Right ventricle myocardium superior (tissue), 1 donor: ENCODE measurements at places on chromosomes 1 and 21.

DNA sequence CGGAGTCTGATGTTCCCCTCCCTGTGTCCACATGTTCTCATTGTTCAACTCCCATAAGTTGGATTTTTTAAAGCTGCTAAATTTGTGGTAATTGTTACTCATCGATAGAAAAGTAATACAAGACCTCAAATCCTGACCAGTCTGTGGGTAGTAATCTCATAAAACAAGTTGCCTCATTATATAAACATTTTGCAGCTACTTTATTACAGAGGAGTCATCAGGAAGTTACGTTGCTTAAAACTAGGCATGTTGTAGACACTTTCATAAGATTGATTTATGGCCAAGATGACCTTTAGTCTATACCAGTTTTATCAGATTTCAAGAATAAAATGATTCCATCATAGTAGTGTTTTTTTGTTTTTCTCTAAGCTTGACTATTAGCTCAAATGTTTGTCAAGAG lies 208.8 kb downstream of the GIPC2 start:
- no peak for DNase-seq

GRCh38 chr1:81509594-81509993 lies 291.1 kb upstream of the ADGRL2 start:
- no peak for DNase-seq

GRCh38 chr1:28370239-28371009 lies 884 bp downstream of the PHACTR4 start:
- DNase-seq, result no peak

- no peak for DNase-seq
Observed at GRCh38 chr1:8604041-8604945, 213.1 kb downstream of the RERE start.

DNA sequence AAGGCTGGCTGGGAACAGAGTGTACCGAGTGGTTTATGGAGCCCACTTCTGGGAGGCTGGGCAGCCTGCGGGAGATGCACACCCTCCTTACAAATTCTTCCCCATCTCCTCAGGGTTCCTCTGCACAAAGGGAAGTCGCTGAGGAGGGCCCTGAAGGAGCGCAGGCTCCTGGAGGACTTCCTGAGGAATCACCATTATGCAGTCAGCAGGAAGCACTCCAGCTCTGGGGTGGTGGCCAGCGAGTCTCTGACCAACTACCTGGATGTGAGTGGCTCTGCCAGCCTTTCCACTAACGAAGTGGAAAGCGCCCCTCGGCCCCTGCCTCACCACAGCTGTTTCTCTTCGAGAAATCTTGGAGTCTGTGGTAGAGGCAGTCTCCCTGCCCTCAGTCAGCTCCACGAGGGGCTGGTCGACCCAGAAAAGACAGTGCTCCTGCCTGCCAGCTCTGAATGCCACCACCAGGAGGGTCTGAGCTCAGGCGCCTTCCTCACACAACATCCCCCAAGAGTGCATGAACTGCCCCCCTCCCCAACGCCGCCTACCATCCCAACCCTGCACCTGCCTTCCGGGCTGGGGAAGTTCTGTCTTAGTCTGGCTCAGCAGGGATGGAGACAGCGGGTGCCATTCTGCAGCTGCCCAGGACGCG lies 31.8 kb downstream of the PROK1 start:
- no peak for DNase-seq

- no peak for DNase-seq
Observed at GRCh38 chr1:168405906-168406549, 125.4 kb downstream of the TBX19 start.

GRCh38 chr1:46983166-46983829 lies 40.2 kb upstream of the CYP4X1 start:
- no peak for DNase-seq

GRCh38 chr1:84698151-84699110 lies 8.2 kb upstream of the SSX2IP start:
- no peak for DNase-seq

DNA sequence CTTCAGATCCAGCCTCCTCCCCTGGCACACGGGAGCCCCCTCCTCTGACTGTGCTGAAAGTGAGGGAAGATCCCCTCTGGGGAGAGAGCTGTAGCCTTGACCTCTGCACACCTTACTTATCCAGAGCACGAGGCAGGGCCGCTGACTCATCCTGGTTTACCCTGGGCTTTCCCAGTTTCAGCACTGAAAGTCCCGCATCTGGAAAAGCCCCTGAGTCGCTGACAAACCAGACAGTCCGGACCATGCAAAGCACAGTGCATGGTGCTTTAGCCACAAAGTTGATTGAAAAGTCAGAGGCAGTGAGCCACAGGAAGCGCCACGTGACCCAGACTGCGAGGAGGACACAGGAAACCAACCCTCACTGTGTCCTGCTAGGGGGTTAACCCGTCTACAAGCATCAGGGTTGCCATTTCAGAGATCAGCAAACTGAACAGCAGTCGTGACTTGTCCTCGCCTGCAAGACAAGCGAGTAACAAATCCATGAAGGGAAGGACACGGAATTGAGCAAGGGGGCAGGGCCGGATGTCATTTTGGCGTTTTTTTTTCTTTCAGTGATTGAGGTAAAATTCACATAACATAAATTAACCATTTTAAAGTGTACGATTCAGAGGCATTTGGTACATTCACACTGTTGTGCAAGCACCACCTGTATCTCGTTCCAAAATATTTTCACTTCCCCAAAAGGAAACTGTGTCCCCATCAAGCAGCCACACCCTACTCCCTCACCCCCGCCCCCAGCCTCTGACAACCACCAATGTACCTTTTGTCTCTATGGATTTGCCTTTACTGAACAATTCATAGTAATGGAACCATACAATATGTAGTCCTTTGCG lies 19.9 kb upstream of the IFNGR2 start:
- DNase-seq, result peak; percentile 74

DNA sequence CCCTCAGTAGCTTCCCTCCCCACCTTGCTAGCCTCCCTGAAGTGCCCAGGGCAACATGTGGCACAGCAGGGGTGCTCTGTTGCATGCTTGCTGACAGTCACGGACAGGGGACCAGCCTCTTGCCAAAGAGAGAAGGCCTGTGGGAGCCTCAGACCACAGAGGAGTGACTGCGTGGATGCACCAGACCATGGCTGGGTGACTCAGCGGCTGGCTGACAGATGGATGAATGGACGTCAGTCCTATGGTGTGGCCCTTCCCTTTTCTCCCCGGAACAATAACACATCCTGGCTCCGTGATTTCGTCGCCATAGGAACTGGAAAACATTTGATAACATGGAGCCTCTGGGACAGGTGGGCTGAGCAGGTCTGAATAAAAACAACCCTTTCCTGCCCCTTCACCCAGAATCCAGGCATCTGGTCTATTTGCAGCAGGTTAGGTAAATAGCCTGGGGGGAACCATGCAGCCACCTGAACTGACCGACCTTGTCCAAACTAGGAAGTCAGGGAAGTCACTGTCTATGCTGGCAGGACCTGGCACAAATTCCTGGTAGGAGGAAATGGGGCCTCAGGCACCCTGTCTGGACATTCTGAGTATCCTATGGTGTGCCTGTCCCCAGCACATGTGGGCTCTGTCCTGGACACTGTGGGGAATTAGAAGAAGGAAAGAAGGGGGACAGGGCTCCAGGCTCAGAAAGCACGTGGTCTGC lies 53.3 kb downstream of the NENF start:
- peak; percentile 73 for DNase-seq

GRCh38 chr1:150173141-150173585 lies 23.4 kb downstream of the PLEKHO1 start:
- DNase-seq, result no peak

DNA sequence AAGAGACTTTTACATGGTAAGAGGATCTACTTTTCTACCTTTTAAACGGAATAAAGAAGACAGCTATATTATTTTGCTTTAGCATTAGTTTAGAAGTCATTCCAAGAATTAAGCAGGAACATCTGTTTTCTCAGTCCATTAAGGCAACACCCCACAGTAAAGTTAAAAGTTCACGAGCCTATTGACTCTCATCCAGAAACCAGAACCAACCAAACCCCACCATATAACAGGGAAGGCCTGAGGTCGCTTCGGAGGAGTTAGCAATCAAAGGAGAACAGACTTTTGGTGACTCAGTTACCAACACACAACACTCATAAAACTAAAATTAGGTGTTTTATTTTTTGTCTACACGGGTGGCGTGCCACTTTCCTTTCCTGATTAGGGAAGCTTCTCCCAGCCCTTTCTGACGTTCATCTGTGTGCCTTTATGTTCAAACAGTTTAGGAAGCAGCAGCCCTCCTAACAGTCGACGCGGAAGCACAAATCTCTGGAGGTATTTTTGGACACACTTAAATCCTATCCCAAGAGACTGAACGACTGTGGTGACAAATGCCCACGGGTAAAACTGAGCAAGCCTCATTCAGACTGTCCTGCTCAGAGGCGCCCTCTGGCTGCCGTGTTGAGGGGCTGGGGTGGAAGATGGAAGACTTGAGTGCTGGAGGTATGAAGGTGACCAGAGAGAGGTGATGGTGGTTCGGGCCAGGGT lies 8.6 kb upstream of the PLA2G2C start:
- peak; percentile 83 for DNase-seq

- no peak for DNase-seq
Observed at GRCh38 chr1:240802271-240802670, 190.3 kb upstream of the GREM2 start.

DNA sequence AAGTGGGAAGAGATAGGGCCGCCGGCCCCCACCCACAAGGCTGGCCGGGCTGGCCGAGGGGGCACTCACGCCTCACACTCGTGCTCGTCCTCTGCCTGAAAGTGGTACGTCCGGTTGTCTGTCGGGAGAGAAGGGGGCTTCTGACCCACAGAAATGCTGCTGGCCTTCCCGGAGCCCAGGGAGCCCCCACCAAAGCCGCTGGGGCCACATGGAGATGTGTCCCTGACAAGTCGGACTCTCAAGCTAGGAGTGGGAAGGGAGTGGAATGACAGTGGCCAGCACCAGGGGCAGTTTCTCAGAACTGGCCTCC lies 12.8 kb upstream of the TCEA3 start:
- DNase-seq, result no peak

- DNase-seq, result no peak
Observed at GRCh38 chr1:14183329-14183728, 415.2 kb upstream of the KAZN start.

DNA sequence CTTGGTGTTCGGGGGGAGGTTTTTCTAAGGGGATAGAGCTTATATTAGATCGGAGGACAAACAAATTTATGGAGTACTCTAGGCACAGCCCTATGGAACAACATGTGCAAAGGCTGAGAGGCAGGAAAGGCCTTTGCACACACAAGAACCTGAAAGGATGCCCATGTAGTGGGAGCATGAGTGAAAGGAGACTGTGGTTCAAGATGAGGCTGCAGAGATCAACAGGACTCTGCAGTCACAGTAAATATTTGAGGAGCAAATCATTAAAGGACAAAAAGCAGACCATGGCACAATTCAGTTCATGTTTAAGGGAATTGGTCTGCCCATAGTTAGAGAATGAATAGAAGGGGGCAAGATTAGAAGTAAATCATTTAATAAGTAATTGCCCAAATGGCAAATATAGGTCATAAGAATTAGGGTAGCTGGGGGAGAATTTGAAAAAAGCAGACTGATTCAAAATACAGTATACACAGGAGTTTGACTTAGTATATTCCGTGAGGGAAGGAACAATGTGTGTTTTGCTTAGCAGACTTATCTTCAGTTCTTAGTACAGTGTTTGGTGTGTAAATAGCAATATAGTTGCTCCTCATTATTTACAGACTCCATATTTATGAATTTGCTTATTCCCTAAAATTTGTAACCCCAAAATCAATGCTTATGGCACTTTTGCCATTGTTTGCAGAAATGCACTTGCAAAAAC lies 268.1 kb downstream of the SEC16B start:
- no peak for DNase-seq

DNA sequence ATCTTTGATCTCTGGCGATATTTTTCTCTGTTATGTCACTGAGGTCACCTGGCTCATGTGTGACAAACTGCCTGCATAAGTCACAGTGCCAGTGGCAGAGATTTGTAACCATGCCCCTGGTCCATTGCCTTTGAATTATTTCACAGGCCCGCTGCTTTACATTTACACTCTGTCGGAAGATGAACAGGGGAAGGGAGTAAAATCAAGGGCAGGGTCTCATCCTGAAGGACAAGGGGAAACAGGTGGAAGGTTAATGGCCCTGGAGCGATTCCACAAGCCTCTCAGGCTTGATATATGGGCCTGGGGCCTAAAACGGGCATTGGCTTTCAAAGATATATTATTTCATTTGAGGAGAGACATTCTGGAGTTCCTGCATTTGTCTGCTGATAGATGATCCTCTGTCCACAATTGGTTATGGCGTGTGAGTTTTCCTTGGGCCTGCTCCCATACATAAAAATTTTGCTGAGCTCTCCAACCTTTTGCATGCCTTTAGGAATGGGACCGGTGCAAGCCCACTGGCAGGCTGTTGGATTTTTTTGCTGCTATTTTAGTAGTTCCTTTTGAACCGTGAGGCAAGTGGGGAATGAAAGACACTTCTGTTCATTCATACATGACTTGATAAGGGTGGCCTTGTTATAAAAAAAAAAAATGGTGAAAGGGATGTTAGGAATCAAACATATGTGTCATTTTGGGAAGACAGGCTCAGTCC lies 51.9 kb downstream of the NR5A2 start:
- no peak for DNase-seq

- no peak for DNase-seq
Observed at GRCh38 chr1:79188337-79188736, 181.8 kb upstream of the ADGRL4 start.

GRCh38 chr21:32312326-32312725 lies 13.7 kb downstream of the MRAP start:
- DNase-seq, result peak; percentile 60

GRCh38 chr1:20183616-20184271 lies 2.2 kb upstream of the UBXN10 start:
- DNase-seq, result no peak

DNA sequence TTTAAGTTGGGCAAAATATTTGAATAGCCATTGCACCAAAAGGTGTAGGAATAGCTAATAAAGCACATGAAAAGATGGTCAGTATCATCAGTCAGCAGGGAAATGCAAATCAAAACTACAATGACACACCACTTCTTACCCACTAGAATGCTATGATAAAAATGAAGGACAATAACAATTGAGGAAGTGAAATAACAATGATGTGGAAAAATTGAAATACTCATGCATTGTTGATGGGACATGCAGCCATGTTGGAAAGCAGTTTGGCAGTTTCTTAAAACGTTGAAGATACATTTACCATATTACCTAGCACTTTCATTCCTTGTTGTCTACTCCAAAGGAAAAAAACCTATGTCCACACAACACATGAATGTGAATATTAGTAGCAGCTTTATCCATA lies 28.4 kb downstream of the HSD3B1 start:
- DNase-seq, result no peak

DNA sequence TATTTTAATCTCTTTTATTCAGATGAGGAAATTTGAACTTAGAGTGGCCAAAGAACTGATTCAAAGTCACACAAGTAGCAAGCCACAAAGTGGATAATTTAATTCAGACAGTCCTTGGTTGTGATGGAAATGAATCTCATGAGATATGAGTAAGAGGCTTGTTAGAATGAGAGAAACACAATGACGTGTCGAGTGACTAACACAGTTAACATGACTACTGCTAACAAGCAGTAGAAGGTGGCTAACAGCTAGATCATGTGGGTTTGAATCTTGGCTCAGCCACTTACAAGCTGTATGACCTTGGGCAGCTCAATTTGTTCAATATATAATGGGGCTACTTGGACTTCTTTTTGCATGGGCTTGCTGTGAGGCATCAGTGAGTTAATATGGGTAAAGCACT lies 104.5 kb upstream of the LMO4 start:
- no peak for DNase-seq
